ELR (cell line): ENCODE measurements at places on chromosomes 12 and 14.

GRCh38 chr14:69688299-69688649, 76.9 kb downstream of the SUSD6 start:
- DNase-seq = no peak

GRCh38 chr12:24230061-24230701, 280.7 kb upstream of the SOX5 start:
- DNase-seq = no peak

DNA sequence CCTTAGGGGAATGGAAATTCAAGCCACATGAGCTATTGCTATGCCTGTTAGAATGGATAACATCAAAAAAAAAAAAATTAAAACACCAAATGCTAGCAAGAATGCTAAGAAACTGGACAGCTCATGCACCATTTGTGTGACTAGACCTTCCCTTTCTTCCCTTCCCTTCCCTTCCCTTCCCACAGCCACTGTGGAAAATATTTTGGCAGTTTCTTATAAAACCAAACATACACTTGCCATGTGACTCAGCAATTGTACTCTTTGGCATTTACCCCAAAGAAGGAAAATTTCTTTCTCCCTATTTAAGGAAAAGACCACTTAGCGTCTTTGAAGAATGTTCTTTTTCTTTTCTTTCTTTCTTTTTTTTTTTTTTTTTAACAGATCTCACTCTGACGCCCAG, 49.1 kb upstream of the FKBP4 start:
- DNase-seq = no peak

- DNase-seq = no peak
These were observed 14.6 kb downstream of the GNPNAT1 start for GRCh38 chr14:52776816-52777215.

GRCh38 chr12:104640956-104641355, 184.2 kb downstream of the CHST11 start:
- no peak for DNase-seq

DNA sequence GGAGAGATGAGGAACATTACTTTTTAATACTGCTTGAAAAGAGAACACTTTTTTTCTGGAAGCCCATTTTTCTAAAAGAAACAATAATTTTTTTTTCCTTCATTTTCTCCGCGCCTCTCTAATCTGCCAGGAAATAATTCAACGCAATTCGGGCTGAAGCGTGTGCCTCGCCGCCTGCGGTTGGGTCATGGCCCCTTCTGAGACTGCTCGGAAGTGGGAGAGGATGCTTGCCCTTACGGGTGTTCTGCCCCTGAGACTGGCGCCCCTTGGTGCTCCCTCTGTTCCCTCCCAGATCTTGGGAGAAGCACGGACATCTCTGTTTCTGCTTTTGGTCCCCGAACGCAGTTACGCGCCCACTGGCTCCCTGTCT, 332 bp upstream of the TBC1D30 start:
- no peak for DNase-seq

DNA sequence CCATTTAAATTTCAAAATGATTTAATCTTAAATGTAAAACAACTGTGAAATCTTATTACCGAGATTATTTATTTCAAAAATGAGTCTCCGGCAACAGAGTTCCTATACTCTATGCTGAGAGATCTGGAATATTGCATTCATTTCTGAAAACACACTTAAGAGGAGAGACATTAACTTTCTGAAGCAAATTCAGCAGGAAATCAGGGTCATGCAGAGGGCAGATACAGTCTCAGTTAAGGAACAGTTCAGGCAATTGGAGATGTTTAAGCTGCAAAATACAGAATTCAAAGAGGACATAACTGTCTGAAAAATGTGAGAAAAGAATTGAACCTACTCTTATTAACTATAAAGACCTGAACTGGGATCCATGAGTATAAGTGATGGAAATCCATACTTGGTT, 320.7 kb downstream of the PAWR start:
- DNase-seq = no peak

GRCh38 chr12:92516277-92516600, 186.6 kb upstream of the PLEKHG7 start:
- peak; percentile 13 for DNase-seq

DNA sequence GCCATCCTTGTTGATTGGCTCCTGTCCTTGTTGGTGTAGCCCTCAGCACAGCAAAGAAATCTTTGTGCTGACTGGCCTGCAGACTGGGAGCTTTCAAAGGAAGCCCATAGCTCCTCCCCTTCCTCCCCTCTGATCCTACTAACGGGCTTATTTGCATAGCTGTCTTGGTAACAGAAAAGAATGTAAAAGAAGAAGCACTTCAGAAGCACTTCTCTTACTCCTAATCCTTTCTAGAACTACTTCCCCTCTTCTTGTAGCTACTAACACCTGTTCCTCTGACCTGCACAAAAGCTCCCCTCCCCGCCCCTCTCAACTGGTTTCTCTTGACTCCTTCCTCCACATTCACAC, 14.3 kb upstream of the RIC8B start:
- DNase-seq = no peak

GRCh38 chr14:56896231-56896630, 86.0 kb upstream of the OTX2 start:
- DNase-seq = no peak

GRCh38 chr12:52235001-52235764, 2.1 kb downstream of the KRT7 start:
- peak; percentile 79 for DNase-seq

GRCh38 chr12:12577786-12578185, 15.1 kb upstream of the DUSP16 start:
- peak; percentile 46 for DNase-seq

DNA sequence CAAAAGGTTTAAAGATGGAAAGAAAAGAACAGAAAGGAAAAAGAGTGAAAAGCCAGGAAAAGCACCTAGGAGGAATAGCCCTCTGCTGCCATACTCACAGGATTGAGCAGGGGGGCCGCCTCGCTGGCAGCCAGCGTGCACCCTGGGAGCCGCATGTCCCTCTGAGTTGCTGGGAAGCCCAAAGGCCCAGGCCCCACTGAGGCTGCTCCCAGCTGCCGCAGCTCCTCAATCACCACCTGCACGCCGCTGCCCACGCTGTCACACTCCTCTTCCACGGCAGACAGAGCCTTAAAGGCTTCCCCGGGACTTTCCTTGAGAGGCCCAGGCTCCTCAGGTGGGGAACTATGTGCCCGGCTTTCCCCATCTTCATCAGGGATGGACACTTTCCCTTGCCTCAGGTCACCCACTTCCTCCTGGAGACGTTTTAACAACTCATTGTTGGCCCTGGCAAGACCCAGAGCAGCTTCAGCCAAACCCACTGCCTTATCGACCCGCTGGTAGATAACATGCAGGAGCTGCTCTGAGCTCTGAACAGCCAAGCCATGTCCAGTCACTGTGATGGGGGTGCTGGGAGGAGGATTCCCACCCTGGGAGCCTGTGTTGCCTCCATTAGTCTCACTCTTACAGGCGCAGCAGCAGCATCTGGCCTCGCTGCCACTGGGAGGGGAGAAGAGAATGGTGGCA, 11.5 kb downstream of the C14orf93 start:
- no peak for DNase-seq

DNA sequence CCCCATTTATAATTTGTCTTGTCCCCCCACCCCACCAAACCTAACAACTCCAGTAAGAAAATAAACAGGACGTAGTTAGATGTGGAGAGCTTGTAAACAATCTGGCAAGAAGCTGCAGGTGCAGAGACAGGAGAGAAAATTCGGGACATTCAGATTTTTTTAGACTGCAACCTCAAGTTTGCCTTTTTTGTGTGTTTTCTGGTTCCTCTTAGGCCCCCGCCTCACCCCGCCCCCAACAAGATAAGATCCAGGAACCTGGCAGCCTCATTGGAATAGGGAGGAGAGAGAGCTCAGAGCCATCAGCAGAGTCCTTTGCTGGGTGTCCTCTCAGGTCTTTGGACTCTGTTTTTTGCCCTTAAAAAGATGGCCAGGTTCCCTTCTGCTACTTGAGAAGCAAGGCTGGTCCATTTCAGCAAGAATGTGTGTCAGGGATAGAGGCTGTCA, 2.9 kb downstream of the HOXC10 start:
- no peak for DNase-seq

- DNase-seq = no peak
These were observed 37.7 kb downstream of the CCDC175 start for GRCh38 chr14:59538936-59539335.

GRCh38 chr14:93548102-93548843, 117.5 kb downstream of the UNC79 start:
- DNase-seq = no peak

GRCh38 chr12:43235721-43236120, 316.3 kb downstream of the ADAMTS20 start:
- DNase-seq = no peak

GRCh38 chr12:13981990-13982389, 588 bp upstream of the GRIN2B start:
- DNase-seq = no peak

DNA sequence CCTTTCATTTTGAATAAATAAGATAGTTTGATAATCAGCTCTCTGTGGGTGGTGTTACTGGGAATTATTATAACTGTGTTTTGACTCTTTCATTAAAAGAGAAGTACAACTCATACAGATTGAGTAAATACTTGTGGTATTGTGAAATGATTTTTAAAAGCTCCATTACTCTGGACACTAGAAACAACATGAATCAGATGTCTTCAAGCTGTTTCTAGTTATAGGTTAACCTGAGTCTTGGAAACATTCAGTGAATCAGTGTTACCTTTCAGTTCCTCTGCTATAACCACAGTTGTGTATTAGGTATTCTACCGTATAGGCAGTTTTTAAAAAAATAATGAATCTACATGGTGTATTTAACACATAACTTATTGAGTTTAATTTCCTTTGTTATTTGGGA, 128.4 kb upstream of the SSTR1 start:
- peak; percentile 16 for DNase-seq
